Activated effector memory CD4-positive, alpha-beta T cell treated with anti-CD3 and anti-CD28 coated beads, Interleukin-2, amount 50 U/mL, for 16 hours (primary cell): ENCODE measurements at places on chromosomes 11 and 22.
A peak's percentile ranks its signal among the peaks of the same experiment; 100 is the strongest.

DNA sequence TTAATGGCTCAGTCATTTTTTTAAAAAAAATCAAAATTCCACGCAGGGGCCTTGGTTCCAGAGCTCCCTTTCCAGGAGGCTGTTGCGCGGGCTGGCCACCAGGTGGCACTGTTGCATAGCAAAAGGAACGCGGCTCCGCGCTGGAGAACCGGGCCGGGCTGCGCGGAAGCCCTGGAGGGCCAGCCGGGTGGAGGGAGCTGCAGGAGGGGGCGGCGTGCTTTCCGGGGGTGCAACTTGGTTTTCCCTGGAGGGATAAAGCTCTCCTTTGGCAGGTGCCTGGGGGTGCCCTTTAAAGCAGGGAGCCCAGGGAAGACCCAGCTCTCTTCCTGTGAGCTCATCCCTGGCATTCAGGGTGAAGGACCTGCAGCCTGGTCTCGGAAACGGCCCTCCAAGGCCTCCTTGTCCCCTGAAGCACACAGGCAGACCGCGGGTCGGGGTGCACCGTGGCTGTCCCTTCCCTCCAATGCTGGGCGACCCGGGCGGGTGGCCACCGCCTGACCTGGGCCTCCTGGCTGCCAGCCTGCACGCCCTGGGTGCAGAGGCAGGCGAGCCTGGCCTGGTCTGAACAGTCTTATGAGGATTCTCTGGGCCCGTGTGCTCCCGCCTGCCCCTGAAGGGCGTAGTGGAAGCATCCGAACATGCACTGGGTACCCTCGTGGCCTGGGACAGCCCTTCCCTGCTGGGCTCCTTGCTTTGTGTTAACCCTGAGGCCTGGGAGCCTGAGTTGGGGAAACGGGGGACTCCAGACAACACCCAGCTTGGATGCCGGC, 23.4 kb downstream of the KRTAP5-5 start:
- peak; percentile 93 for DNase-seq

GRCh38 chr22:25403811-25404471, 160.5 kb upstream of the GRK3 start:
- no peak for DNase-seq

DNA sequence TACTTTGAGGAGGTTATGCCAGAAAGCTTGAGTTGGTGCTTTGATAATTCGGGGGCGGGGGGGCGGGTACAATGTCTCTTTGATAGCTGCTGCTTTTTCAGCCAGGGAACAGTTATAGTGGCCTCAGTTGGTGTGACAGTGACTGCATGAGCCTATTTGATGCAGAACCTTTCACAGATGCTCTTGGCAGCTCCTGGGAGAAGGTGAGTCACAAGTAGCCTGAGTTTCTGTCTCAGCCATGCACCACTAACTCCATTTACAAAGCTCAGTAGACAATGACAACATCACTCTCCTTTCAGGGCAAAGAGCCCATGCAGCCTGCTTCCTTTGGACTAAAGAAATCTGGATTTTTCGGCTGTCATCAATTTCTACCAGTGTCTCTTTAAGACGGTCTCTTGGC, 42.1 kb upstream of the SEZ6L start:
- no peak for DNase-seq

GRCh38 chr11:5232176-5232575, 2.1 kb downstream of the HBD start:
- DNase-seq, result no peak

GRCh38 chr11:72721689-72722049, 30.5 kb downstream of the ARAP1 start:
- DNase-seq, result peak; percentile 79

DNA sequence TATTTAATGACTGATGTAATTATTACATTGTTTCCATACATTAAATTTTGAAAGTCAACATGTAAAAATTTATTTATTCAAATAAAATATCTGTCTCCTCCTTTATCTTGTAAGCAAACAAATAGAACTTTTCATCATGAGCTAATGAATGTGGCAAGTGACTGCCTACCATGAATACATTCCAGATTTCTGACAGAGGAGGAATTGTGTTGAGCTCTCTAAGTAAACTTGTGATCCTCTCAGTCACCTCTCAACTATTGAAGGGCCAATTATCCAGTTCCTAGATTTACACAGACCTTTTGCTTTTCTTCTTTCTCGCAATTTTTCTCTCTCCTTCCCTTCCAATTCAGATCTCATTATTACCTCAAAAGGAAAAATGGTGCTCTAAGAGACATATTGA, 21.5 kb downstream of the PRRG4 start:
- DNase-seq, result no peak

GRCh38 chr11:3964056-3964455, 108.6 kb downstream of the STIM1 start:
- DNase-seq, result no peak

GRCh38 chr22:44461614-44462013, 36.4 kb downstream of the RTL6 start:
- DNase-seq, result no peak

GRCh38 chr11:65927904-65928397, 8.7 kb downstream of the DRAP1 start:
- peak; percentile 89 for DNase-seq

DNA sequence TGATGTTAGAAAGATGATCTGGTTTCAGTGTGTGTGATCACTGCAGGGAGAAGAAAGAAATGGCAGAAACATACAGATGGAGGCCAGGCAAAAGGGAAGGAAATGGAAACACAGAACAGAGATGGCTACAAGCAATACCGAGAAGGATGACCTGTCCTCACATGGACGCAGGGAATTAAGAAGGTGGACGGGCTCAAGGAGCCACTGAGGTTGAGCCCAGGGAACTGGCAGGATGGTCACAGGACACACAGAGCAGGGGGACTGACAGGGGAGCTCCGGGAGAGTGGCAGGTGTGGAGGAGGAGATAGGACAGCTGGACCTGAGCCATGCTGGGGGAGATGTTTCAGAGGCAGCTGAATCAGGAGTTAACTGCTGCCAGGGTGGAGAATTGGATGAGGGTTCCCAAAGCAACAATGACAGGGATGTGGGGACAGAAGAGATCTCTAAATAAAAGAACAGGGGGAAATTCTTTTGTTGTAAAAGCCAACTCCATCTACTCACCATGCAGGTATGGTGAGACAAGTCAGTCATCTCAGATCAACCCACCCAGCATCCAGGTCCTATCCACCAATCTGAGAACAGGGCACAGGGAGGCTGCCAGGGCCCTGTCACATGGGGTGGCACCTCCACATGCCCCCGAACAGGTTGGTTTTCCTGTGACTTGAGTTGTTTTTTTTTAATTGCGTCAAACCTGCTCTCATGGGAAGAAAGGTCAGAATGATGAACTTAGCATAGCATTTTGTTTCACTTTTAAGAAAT, 26.3 kb downstream of the KLHL22 start:
- no peak for DNase-seq

DNA sequence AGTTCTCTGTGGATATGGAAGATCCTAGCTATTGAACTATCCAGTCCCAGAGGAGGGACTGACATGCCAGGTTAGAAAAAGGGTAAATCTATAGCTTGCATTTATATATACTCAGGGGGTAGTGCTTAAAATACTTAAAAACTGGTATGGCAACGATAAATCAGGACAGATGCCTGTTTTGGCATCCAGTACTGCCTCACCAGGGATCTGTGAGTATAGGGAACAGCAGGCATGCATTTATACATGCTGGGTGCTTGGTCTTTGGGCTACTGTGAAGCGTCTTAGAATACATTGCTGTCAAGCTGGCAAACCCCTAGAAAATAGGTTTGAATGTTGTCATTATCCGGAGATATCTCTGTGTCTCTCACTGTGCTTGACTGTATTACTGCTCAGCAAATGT, 94.2 kb upstream of the DRD2 start:
- DNase-seq, result no peak

GRCh38 chr22:28180804-28181731, 262.0 kb upstream of the PITPNB start:
- no peak for DNase-seq

GRCh38 chr11:119188067-119188466, 2.8 kb downstream of the NHERF4 start:
- DNase-seq, result no peak

DNA sequence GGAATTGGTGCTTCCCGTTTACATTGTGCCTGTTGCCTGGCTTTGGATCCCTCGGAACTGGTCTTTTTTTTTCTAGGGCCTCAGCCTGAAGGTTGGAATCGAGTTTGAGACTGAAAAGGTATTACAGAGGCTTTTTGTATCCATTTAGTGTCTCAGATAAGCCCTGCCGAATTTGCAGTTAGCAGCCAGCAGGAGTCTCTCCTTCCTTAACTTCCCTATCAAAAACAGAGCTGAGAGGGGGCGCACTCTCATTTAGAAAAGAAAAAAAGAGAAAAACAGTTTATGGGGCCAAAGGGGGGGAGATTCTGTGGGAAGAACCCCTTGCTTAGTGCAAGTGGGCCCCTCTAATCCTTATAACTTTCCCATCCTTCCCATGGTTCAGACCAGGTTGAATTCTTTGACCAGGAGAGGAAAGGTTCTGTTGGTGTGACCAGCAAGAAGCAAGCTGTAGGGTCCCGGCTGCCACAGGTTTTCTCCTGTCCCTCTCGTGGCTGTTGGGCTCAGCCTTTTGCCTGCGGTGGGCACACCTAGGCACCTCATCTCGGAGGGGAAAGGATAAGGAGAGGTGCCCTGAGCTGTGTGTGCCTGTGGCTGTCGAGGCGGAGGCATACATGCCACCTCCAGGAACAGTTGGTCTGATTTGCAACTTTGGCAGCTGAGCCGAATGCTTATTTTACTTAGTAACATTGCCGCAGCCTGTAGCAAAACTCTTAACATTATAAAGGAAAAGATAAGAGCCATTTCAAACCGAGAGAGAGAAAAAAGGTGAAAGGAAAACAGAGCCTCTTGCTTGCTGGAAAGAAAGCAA, 565.0 kb upstream of the CNTN5 start:
- no peak for DNase-seq

- no peak for DNase-seq
Observed at GRCh38 chr11:37110385-37110784, 512.3 kb upstream of the RAG2 start.

DNA sequence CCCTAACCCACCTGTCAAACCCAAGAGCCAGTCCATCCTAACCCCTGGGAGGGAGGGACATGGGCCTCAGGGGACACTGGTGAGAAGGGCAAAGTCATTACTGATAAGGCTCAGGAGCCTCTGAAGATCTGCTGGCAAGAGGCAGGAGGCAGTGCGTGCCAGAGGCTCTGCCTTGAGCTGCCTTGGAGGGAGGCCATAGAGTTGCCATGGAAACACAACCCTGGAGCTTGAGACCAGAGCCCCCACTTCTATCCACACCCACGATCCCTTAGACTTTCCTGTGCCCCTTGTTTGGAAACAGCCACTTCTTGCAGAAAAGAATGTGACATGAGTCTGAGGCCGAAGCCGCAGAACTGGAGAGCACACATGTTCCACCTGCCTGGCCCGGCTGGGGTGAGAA, 89.7 kb upstream of the CSNK2A3 start:
- DNase-seq, result no peak

DNA sequence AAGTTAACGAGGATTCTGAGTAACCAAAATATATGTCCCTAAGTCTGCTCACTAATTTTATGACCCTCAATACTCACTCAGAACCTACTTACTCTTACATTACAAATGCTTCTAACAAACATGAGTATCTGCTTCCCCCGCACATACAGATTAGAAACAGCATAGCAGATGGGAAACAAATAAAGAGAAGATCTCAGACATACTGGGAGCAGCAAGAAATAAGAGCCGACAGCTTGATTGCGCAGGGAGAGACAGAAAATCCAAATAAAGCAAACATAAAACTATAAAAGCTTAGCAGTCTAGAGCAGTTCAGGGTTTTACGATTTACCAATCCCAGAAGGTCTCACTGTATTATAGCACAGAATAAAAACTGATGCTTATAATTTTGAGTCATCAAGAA, 89.1 kb upstream of the DBX1 start:
- DNase-seq, result no peak

GRCh38 chr11:120137611-120138521, at the start of gene TRIM29:
Gene TRIM29, minus strand, starts transcription at chr11:120138113. Its CDS starts 82 bp downstream, at chr11:120138031.
- DNase-seq, result peak; percentile 52

DNA sequence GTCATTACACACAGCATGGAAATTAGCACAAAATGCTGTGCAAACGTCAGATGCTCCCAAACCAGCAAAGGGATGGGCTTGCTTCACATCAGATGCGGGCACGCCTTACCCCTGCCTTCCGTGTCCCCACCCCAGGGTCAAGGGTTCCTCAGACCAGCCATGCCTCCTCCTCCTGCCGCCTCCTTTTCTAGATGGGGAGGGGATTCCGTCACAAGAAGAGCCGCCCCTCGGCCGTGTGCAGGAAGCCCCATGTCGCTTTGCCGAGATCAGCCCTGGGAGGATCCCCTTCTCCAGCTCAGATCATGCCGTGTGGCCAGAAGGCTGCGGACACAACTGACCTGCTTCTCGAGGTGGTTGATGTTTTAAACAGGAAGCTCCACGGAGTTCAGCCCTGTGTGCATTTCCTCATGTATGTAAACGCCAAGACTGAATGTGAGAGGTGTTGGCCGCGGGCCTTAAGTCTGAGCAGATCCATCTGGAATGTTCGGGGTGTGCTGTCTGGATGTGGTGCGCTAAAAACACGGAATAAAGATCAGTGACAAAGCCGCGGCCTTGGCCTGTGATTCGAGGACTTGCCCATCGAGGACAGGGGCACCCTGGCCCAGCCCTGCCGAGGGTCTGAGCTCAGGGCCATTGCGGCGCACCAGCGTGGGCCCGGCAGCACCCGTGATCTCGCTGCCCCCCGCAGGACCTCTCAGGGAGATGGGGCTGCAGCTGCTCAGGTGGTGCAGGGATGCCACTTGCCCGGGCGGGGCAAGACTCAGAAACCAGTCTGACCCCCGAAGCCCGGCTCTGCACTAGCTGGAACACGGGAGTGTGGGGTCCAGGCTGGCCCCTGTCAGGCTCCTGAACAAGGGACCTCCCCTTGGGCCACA, 412.9 kb downstream of the TBC1D22A start:
- peak; percentile 60 for DNase-seq

DNA sequence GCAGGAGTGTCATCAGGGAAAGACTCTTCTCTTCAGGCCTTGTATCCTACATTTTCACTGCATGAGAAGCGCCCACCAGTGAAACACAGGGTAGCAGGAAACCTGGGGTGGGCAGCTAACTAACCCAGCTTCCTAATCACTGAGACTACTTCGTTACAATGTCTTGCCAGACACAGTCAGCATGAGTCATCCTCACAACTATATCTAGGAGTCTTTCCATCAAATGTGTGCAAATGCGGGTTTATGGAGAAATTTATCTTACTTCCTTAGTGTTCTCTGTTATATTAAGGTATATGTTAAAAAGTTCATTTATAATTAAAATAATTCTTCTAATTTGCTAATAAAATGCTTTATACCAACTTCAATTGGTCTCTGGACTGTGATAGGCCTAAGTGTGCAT, 79.9 kb upstream of the RAB1B start:
- no peak for DNase-seq

DNA sequence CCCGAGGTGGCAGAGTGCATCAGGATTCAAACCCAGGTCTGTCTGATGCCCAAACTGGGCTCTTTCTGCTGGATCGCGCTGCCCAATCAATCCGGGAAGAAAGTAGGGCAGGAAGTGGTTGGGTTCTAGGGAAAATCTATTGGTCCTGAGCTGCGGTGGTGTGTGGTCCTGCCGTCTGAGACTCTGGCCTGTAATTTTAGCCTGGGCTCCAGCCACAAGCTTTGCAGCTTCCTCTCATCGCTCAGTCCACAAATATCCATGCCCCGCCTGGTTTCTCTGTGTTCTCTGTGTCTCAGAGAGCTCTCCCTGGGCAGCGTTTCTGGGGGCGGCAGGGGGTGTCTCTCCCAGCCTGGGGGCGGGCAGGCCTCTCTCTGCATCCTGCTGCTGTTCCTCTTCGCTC, 18.7 kb downstream of the CACNG2 start:
- DNase-seq, result no peak

GRCh38 chr11:57658023-57658361, 430 bp downstream of the CLP1 start:
- no peak for DNase-seq

- DNase-seq, result peak; percentile 71
Observed at GRCh38 chr11:114059984-114060391, 477 bp downstream of the ZBTB16 start.
